CD4-positive, alpha-beta T cell treated with Interleukin-12 subunit alpha and Interleukin-12 subunit beta, for 1 hour (primary cell): ENCODE measurements at places on chromosomes 11 and 22.

GRCh38 chr11:114197799-114198500 lies 98.2 kb upstream of the NNMT start:
- DNase-seq = no peak

GRCh38 chr22:48500471-48501230 lies 1327.0 kb downstream of the BRD1 start:
- DNase-seq = no peak

DNA sequence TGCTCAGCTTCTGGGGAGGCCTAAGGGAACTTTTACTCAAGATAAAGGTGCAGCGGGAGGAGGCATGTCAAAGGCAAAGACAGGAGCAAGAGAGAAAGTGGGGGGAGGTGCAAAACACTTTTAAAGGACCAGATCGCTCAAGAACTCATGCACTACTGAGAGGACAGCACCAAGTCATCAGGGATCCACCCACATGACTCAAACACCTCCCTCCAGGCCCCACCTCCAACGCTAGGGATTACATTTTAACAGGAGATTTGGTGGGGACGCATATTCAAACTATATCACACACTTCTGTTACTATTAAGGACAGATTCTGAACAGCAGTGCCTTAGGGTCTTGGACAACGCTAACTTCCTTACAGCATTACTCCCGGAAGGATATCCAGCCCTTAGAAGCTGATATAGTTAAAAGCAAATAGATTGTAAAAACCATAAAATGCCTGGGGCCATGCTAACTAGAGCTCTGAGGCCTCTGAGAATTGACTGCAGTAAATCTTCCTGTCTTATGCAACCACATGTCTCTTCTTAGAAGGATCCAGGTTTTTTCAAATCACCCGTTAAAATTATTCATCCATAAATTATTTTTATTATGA lies 16.7 kb upstream of the ZC3H12C start:
- DNase-seq = no peak

GRCh38 chr11:11806074-11806473 lies 35.7 kb upstream of the USP47 start:
- no peak for DNase-seq

DNA sequence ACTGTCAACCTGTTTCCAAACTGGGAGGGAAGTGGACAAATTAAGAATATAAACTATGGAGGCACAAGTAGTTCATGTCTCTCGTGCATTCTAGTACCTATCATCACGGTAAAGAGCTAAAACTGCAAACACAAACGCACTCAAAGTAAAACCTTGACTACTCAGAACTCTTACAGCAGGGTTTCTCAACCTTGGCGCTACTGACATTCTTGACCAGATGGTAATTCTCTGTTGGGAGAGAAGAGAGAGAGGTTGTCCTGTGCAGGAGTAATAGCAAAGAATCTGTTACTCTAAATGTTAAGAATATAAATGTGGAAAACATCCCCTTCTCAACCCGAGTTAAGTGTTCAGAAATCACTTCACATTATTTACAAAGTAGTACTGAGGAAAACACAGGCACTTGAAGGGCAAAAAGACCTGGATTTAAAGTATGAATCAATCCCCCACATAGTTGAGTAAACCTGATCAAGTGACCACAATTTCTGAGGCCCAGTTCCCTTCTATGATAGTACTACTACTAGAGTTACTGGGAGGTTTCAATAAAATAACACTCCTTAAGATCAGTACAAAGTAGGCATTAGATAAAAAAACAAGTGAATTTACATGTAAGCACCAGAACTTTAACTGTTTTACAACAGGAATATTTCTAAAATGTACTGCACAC lies 73.1 kb upstream of the ARHGAP32 start:
- no peak for DNase-seq

GRCh38 chr22:45553351-45554039 lies 50.8 kb downstream of the FBLN1 start:
- DNase-seq = peak; percentile 42

DNA sequence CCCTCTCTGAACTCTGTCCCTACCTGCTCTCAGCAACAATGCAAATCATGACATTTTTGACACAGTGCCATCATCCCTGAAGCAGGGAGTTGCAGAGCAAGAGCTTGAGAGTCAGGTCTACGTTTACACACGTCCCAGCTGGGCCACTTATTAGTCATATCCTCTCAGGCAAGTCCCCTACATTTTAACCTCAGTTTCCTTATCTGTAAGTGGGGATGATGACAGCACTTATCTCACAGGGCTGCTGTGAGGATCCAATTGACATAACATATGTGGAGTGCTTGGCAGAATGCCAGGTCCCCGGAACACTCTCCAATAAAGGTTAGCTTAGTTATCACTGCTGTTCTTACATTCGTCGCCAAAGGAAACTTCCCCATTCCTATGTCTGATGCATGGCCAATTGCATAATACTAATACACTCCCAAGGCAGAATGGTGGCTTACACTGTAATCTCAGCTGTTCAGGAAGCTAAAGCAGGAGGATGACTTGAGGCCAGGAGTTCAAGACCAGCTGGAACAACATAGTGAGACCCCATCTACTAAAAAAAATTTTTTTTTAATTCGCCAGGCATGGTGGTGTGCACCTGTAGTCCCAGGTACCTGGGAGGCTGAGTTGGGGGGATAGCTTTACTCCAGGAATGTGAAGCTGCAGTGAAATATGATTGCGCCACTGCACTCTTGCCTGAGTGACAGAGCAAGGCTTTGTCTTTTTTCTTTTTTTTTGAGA lies 16.6 kb downstream of the ASCC2 start:
- peak; percentile 17 for DNase-seq

DNA sequence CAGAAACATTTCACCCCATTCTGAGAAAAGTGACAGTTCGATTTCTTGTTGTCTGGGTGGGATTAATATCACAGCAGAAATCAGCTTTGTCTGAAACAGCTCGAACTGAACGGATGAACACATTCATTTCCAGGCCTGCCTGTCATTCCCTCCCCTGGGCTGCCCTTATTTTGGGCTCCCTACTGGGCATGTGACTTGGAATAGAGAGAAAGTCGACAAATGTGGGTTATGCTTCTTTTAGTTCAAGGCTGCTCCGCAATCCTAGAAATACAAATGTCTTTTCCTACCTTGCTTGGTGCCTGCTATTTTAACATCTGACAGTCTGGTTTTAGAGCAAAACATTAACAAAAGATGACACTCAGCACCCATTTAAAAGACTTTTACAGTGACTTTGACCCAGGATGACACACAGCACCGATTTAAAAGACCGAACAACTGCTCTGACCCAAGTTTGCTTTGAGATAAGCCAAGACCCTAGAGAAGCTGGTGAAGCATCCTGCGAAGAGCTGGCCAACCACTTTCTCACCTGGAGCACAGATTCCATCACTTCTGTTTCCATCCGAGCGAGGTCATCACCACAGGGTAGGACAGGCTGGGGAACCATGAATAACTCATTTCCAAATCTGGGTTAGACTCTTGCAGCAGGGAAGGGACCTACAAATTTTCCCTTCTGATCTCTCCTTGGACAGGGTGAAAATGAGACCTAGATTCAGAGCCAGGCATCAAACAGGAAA lies 13.1 kb downstream of the CLMP start:
- no peak for DNase-seq

DNA sequence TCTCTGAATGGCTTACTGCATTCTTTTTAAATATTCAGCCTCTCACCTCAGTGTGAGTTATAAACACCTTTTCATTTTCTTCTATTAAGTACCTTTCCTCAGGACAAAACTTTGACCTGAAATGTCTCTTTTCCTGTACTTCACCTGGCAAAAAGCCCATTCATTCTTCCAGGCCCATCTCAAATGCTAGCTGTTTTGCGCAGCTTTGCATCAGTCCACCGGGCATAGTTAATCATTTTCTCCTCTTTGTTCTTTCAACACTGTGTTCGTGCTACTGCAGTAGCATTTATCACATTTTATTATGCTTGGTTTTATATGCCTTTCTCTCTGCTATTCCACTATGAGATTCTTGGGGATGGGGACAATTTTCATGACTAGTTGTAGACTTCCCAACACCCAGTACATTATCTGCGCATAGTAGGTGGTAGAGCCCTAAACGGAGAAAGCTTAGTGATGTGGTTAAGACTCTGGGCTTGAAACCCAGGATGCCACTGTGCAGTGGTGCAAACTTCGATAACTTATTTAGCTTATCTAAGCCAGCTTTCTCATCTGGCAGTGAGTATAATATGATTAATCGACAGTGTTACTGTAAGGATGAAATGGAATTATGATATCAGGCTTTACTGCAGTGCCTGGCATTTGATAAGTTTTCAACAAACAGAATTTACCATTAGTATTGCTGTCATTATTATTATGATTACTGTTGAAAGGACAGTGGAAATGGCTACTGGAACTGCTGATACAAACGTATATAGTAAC lies 695.7 kb downstream of the NELL1 start:
- no peak for DNase-seq

GRCh38 chr22:30555282-30556210 lies 9.0 kb upstream of the SEC14L6 start:
- no peak for DNase-seq

DNA sequence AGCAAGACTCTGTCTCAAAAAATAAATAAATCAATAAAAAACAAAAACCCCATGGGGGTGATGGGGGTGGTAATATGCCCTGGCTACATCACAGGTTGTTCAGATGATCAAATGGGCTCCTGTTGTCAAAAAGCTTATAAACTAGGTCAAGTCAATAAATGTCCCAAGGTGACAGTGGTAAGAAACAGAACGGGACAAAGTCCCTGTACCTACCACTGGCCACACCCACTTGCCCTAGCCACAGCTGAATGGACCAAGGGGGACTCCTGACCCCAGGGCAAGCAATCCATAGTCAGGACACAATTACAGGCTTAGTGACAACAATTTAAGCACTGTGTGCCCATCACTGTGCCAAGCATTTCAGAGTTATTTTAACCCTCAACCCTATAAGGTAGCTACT lies 6.0 kb downstream of the NAGA start:
- no peak for DNase-seq

DNA sequence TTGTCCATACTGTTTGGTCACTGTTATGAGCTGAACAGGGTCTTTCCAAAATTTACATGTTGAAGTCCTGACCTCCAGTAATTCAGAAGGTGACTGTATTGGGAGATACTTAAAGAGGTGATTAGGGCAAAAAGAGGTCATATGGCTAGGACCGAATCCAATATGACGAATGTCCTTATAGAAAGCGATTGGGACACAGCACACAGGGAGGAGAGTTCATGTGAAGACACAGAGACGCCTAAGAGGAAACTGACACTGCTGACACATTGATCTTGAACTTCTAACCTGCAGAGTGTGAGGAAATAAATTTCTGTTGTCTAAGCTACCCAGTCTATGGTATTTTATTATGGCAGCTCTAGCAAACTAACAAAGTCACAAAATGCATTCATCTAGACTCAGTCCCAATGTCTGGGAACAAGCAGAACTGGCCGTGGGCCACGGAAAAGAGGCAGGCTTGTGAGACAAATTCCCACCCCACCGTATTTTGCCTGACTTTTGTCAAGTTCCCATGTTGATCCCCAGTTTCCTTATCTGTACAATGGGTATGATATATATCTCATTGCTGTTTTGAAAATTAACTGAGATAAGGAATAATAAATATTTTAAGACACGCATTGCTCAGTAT lies 295.0 kb downstream of the NTM start:
- DNase-seq = no peak

GRCh38 chr11:10763766-10764165 lies 12.7 kb downstream of the CTR9 start:
- DNase-seq = no peak

DNA sequence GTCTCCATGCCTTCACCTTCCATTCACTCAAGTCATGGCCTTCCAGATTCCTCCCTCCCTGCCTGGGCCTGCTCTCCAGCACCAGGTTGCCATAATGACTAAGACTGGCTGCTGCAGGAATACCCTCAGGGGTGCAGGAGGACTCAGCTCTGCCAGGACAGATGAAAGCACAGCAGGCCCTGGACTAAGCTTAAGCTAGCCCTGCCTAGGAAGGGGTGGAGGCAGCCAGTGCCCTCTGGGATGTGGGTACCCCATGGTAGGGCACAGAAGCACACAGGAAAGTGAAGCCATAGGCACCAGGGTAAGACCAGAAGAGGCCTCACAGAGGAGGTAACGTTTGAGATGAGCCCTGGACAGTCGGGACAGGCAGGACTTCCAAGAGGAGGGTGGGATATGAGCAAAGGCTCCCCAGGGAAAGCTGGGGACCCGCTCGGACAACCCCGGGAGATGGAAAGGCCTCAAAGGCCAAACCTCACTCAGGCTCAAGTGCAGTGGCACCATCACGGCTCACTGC lies 3.0 kb upstream of the RIN1 start:
- DNase-seq = no peak

GRCh38 chr11:67306769-67307544 lies 3.6 kb downstream of the SSH3 start:
- no peak for DNase-seq

DNA sequence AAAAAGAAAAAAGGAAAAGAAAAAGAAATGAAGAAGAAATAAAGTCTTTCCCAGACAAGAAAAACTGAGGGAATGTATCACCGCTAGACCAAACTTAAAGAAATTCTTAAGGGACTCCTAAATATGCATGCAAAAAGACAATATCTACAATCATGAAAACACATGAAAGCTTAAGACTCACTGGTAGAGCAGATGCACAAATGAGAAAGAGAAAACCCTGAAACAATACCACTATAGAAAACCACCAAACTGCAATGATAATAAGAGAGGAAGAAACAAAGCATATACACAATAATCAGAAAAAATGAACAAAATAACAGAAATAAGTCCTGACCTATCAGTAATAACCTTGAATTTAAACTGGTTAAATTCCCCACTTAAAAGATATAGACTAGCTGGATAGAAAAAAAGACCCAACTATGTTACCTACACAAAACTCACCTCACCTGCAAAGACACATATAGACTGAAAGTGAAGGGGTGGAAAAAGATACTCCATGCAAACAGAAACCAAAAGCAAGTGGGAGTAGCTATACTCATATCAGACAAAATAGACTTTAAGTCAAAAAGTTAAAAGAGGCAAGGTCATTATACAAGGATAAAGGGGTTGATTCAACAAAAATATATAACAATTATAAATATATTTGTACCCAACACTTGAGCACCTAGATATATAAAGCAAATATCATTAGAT lies 61.3 kb upstream of the NARS2 start:
- DNase-seq = no peak

DNA sequence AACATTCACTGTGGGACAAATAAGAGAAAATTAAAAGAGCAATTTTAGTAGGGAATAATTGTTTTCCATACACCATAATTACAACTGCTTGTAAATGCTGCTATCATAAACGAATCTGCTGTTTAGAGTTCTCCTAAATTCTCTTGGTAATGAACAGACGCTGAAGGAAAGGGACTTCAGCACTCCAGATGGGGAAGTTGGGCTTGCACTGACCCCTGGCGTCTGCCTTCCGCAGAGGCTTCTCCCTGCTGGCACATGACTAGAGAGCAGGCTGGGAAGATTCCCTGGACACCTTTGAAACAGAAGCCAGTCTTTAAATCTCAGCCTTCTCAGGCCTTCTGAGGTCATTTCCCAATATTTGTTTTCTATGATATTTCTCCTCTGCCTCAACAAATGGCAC lies 84.1 kb downstream of the NXPE2 start:
- peak; percentile 10 for DNase-seq
